ENCODE measurements at places on chromosomes 2 and 18. TPM values are rescaled to one million over a fixed set of nuclear protein-coding genes. Genes with fewer than 3 reads are reported as not detected.

- no peak for DNase-seq
Measured at GRCh38 chr2:60554646-60555065, 1.2 kb upstream of the BCL11A start.

DNA sequence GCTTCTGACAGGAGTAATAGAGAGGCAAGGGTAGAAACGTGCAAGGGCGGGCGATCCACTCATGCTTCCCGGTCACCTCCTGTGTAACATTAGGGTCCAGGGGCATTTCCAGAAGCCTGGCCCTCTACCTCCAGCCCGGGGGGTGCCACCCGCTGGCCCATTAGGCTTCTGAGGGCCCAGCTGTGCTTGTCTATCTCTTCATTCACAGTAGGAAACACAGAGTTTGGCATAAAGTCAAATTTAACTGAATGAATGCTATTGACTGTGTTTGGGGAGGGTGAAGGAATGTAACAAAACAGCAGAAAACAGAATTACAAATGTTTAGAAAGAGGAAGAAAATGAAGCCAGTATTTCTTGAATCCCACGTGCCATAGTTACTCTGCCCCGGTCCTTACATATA, 112.4 kb upstream of the SLC66A3 start:
- DNase-seq = no peak

- no peak for DNase-seq
Measured at GRCh38 chr2:60883896-60884295, 2.5 kb downstream of the REL start.

DNA sequence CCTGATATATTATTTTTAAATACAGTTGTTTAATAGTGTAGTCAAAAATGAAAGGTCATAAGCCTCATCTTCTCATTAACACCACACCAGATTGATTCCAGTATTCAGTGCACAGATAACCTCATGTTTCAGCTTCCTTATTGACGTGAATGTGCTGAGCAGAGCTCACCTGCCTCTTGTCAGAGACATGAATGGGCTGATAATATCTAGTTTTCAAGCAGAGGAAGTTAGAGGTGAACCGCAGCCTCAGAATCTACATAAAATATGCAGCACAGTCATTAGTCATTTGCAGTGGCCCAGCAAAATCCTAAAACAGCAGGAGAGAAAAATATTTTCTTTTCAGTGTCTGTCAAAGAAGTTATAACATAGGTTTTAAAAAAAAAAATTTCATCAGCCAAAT, 216.2 kb downstream of the GBX2 start:
- no peak for DNase-seq

- no peak for DNase-seq
Measured at GRCh38 chr2:133599211-133599803, 31.0 kb upstream of the NCKAP5 start.

DNA sequence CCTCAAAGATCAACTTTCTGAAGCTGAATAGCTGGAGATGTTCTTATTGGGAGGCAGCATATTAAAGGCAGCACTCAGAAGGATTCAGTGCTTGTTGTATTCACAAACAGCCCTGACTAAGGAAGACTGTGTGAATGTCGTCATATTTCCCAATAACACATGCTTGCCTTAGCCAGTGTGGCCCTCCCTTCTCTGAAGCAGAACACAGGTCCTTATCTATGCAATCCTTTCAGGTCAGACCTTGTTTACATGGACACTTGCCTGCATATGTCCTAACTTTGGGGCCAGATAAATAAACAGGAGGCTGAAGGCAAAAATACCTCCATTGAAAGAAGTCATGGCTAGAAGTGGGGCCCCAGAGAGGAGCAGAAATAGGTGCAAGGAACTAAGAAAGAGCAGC, 97.2 kb downstream of the SLC4A3 start:
- DNase-seq = no peak

The UGT1A9 gene
- total RNA-seq = not detected

The LIMS4 gene
- 47.8 TPM for total RNA-seq
